ENCODE measurements at places on chromosomes 16 and 17.
A peak's percentile ranks its signal among the peaks of the same experiment; 100 is the strongest.

GRCh38 chr16:27740496-27741201 is 190.7 kb downstream of the KATNIP start:
- no peak for DNase-seq

DNA sequence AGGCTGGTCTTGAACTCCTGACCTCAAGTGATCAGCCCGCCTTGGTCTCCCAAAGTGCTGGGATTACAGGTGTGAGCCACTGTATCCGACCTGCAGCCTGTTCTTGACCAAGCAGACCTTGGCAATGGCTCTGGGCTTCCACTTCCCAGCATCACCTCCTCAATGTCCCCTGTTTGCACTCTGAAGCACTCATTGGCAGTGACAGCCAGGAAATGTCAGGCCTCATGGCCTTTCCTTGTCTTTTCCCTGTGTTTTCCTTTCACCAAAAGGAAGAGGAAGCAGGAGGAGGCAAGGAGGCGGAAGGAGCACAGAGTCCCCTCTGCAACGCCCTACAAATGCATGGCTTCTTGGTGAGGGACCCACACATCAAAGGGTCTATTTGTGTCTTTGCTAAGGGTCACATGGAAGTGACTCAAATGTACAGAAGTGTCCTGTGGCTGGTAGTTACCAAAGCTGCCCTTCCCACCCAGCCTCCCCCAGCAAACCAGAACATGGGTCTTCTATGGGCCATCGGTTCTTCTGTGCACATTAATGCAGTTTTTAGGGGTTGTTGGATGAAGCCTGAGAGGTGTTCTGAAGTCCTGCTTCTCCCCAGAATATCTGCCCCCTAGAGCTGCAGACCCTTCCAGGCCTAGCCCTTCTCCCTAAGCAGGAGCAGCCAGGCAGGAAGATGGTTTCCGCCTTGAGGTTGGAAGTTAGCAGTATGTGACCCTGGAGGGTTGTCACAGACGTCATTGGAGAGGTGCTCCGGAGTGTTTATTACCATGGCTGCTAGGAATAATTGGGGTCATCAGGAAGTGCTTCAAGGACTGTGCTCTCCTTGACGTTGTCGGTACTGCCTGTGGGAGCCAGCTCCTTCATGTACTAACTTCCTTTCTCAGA is 60.8 kb downstream of the WIPI1 start:
- DNase-seq = no peak

- DNase-seq = peak; percentile 45
Observed at GRCh38 chr16:85782451-85782850, 16.9 kb downstream of the EMC8 start.

DNA sequence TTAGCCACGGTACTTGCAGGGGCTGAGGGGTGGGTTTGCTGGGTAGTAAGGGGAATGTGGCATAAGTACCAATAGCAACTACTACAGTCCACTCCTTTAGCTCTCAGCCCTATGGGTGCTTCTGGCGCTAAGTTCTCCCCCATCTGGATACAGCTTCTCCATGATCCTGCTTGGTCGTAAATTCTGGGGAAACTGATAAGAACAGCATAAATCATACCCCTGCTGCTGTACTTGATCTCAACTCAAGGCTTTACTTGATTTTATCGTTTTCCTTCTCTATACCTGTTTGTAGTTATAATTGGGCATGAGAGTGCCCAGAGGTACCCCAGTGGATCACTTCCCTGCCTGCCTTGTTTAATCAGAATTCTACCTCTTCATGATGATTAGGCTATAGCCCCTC is 331.4 kb downstream of the PMP22 start:
- DNase-seq = no peak

DNA sequence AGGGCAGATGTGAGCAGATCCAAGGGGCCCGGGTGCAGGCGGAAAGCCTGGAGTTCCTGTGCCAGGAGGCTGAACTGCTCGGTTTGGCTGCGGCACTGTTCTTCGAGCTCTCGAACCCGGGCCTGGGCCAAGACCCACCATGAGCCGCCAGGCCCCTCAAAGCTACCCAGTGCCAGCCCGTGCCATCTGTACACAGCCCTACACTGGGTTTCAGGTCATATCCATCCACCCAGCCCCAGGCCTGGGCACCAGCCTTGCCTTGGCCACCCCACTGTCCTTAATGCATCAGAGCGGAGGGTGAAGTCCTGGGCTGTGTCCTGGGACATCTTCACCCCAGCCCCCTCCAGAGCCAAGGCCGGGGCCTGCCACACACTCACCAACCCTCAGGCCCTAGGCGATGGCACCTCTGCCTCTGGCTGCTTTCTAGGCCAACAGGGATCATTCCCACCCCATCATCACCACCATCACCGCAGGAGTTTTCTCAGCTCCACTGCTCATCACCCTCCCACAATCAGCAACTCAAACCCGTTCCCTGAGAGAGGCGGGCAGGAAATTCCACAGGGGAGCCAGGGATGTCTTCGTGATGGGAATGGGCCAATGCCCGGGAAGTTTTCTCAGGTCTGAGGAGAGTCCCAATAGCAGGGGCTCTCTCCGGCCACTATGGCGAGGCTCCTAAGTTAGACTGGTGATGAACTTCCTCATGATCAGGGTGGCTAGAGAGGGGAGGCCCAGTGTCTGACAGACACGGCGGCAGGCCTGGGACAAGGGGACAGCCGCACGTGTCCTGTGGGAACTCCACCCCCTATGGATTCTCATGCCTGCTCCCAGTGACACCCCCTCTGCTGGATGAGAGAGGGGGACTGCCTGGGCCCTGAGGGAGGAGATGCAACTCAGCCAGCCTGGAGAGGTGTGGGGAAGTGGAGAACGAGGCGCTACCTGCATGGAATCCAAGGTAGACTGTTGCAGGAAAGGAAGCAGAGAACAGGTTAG is 9.1 kb downstream of the TSPOAP1 start:
- DNase-seq = no peak

- DNase-seq = no peak
Observed at GRCh38 chr17:65530523-65531255, 30.8 kb downstream of the AXIN2 start.

DNA sequence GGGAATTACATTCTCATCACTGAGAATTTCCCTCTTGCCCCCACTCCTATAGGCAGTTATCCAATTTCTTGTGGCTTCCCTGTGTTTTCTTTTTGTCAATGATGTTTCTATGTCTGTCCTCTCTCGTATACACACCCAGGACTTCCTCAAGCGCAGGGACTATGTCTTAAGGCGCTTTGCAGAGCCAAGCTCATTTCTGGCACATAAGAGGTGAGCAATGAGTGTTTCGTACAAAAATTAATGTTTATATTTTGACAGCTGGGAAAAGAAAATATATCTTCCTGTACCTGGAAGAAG is 947 bp downstream of the DDX42 start:
- DNase-seq = no peak

DNA sequence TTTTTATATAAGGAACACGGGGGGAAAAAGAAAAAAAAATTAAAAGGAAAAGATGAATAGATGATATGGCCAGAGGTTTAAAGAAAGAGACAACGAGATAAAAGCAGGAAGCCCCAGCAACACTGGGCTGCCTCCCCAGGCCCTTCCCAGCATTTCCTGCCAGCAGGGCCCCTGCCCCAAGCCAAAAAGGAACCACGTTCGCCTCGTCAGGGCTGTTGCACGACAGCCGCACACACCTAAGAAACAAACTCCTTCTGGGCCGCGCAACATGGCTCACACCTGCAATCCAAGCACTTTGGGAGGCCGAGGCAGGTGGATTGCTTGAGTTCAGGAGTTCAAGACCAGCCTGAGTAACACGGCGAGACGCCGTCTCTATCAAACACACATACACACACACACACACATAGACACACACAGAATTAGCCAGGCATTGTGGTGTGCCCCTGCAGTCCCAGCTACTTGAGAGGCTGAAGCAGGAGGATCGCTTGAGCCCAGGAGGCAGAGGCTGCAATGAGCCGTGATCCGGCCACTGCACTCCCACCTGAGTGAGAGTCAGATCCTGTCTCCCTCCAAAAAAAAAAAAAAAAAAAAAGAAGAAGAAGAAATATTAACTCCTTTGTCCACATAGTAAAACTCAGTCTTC is 83.0 kb downstream of the ANKRD11 start:
- DNase-seq = no peak

GRCh38 chr16:11401161-11402050 is 56.1 kb downstream of the RMI2 start:
- no peak for DNase-seq

DNA sequence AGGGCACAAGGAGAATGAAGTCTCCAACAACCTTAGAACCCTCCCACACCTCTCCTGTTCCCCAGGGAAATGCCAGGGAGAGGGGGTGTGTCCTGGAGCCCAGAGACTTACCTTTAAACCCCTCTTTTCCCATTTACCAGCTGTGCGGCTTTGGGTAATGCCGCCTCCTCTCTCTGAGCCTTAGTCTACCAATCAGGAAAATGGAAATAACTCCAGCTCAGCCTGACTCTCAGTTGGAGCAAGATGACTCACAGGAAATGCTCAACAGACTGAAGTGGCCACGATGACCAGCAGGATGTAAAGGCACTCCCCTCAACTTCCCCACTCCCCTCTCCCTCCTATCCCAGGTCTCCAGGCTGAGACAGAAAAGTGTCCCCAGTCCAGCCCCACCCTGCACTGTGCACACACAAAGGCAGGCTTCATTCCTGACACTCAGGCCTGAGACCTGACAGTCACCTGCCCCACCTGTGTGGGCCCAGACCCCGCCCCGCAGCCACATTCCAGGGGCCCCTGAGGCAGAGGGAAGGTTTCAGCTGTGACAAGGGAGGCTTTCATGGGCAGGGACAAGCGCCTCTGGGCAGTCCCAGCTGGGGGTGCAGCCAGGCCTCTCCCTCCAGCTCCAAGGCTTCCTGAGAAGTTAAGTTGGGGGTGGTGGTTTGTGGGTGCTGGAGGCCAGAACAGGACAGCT is 3.0 kb upstream of the KRT15 start:
- DNase-seq = no peak

DNA sequence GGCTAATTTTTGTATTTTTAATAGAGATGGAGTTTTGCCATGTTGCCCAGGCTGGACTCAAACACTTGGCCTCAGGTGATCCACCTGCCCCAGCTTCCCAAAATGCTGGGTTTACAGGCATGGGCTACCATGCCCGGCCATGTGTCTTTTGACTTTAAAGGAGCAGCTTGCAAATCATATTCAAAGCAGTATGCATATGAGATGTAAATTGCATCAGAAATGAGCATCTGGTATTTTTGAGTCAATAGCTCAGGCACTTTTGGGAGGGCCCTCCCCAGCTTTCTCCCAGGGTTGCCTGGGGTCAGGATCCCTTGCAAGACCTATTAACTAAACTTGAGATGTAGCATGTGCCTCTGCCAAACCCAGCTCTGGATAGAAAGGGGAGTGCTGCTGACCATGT is 21.5 kb downstream of the EPOP start:
- no peak for DNase-seq
